Heart left ventricle (tissue), 16 donors: ENCODE measurements at places on chromosomes 13 and 19.

DNA sequence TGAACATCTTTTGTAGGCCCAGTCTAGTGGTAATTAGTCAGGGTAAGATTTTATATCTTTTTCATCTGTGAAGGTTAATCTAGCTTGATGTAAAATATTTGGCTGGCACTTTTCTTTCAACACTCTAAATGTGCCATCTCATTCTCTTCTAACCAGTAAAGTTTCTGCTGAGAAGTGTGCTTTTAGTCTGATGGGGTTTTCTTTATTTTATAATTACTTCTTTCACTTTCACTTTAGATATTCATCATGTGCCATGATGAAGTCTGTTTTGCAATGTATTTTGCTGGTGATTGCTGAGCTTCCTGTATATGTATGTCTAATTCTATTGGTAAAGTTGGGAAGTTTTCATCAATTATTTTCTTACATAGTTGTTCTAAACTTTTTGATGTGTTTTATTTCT, 31.9 kb downstream of the ZNF726 start:
- no peak for DNase-seq

DNA sequence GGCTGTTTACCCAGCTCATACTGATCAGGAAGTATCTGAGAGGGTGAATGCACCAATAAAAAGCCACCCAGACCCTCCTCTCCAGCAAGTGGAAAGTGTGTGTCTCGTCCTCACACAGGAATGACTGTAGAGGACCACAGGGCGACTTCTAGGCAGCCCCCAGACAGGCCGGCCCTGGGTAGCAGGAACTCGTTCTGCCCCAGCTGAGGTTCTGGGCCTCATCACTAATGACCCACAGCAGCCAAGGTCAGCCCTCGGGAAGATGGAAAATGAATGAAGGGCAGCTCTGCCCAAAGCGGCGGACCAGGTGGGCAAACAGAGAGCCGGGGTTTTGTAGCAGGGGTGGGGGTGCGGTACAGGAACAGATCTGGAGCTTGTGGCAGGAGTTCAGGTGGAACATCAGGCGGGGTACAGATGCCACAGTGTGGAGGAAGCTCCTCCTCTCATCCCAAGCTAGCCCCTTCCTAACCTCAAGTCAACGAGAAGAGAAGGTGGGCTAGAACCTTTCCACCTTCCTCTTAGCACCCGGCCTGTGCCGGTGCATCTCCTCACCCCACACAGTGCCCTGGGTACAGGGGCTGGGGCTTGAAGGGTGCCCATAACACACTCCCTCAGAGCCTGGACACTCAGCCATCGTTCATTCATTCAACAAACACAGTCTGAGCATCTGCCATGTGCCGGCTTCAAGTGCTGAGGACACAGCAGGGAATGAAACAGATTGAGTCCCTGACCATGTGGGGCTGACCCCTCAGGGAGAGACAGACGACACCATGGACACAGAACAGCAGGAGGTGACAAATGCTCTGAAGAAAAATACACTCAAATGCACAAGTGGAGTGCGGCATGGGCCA, 36.2 kb downstream of the RFX2 start:
- DNase-seq = no peak

DNA sequence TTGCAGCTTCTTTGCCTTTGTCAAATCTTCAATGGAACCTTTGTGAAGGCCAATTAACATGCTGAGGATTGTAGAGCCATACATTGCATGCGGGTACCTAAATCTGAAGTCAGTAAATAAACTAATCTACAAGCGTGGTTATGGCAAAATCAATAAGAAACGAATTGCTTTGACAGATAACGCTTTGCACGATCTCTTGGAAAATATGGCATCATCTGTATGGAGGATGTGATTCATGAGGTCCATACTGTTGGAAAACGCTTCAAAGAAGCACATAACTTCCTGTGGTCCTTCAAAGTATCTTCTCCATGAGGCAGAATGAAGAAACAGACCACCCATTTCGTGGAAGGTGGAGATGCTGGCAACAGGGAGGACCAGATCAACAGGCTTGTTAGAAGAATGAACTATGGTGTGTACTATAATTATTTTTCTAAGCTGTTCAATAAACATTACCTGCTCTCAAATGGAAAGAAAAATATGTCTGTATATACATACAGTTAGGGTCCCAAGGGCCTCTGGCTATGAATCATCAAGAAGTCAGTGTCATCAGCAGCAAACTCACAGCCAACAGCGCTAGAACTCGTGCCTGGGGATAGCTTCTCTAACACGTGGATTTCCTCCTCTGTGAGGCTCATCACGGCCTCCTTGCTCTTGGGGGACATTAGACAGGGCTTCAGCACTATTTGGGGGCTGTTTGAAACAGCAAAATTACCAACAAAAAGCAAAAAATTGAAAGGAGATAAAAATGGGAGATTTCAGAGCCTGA, 2.9 kb upstream of the CD70 start:
- DNase-seq = no peak

GRCh38 chr13:21883713-21884112, 212.8 kb downstream of the FGF9 start:
- DNase-seq = no peak

DNA sequence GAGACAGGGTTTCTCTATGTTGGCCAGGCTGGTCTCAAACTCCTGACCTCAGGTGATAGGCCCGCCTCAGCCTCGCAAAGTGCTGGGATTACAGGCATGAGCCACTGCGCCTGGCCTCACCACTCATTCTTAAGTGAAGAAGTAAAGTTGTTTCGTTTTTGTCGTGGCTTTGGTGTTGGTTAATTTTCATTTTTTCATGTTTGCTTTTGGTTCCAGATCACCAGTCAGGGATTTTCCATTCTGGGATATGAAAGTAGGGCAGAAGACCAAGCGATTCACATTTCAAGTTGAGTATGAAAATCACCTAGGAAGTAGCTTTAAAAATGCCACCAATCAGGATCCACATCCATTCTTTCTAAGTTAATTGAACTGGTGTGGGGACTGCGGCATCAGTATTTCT, 289.9 kb downstream of the DIAPH3 start:
- DNase-seq = no peak

- peak; percentile 84 for DNase-seq
Measured at GRCh38 chr19:2461751-2462634, 5.2 kb upstream of the LMNB2 start.

DNA sequence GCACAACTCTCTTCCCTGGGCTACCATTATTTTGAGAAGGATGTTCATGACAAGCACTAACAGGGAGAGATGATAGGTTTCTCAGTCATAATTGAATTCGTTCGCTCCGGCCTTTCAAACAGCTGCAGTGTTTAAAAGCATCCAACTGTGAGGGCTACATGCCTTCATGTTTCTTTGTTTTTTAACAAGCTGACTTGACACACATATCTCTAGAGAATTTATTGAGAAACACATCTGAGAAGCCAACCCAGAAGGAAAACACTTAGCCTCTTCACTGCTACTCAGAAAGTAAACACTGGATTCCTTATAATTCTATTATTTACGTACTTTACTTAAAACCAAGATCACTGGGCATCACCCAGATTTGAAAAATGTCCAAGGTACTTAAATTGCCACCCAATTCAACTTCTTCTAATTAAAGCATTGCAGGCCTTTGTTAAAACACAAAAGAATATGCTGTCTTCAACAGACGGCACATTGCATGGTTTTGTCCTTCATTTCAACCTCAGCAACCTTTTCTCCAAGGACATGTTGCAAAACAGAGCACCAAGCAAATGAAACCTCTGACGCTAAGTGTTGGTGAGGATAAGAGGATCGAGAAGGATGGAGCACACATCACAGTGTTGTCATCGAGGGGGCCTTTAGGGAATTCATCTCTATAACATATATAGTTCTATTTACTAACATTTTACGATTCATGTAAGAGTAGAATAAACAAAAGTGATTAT, 75.8 kb downstream of the TBC1D4 start:
- no peak for DNase-seq

DNA sequence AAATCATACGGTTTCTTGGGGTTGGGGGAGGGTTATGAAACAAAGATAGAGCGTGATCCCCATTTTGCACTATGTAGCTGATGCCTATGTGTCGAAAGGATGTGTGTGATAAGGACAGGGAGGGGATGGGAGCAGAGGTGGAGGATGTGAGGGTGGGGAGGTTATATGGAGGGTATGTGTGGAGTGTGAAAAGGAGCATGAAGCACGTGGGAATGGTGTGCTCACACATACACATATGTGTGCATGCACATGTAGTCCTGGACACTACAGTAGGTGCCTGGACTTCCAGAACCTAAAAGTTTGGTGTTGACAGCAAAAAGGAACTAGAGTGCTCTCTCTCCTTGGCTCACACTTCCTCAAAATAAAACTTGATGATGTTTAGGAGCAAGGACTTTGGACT, 25.4 kb downstream of the STOML3 start:
- no peak for DNase-seq

GRCh38 chr19:48461982-48462655, 6.7 kb downstream of the KCNJ14 start:
- DNase-seq = no peak

DNA sequence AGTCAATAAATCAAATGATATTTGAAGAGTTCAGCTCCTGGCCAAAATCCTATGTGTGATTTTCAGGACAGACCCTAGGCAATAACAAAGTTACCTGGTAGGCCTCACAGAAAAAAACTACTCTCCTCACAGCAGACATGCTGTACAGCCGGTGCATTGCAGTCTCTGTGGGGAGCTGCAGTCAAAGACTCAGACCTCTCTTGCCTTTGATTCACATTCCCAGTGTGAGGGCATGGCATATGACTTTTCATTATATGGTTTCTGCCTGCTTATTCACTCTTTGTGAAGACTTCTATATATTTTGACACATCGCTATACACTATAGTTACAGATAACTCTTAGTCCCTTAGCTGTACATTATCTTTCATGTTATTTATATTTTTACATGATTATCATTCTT, 2684.3 kb upstream of the PCDH20 start:
- DNase-seq = no peak

- DNase-seq = no peak
Measured at GRCh38 chr13:61908906-61909615, 493.4 kb upstream of the PCDH20 start.

GRCh38 chr13:32880636-32881035, 135.6 kb upstream of the KL start:
- no peak for DNase-seq

GRCh38 chr13:41075034-41075433, 13.7 kb downstream of the WBP4 start:
- DNase-seq = no peak

DNA sequence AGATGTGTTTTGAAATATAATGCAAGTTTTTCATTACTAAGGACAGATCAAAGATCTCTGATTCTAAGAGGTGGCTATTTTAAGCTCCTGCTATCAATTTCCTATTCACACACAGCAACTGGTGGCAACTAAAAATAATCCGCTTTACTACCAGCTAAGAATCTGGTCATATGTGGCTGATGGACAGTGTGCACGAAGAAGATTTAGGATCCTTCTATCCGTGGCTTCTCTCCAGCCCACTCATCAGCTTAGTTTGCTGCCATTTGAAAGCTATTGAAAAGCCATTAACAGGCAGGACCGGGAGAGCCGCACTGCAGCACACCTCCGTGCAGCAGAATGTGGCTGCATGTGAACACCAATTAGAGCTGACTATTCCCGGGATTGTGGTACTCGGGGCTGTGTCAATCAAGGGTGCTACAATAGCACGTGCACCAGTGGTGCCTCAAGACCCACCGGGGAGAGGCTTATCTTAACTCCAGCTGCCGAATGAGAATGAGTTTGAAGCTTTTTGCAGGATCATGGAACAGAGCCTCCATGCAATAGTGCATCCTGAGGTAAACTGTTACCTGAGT, at the start of gene MYO16:
TSS of gene MYO16 (plus strand) at position 431 of the 572 bp plus-strand sequence. CDS start 234 bp downstream, outside the sequence.
- DNase-seq = no peak

- DNase-seq = no peak
Measured at GRCh38 chr13:43879755-43880181, at the start of gene LACC1. TSS of gene LACC1 (plus strand) at chr13:43879904. CDS start at chr13:43880986, 1,082 bp downstream.

GRCh38 chr19:19533841-19534240, 4.2 kb upstream of the CILP2 start:
- DNase-seq = no peak

DNA sequence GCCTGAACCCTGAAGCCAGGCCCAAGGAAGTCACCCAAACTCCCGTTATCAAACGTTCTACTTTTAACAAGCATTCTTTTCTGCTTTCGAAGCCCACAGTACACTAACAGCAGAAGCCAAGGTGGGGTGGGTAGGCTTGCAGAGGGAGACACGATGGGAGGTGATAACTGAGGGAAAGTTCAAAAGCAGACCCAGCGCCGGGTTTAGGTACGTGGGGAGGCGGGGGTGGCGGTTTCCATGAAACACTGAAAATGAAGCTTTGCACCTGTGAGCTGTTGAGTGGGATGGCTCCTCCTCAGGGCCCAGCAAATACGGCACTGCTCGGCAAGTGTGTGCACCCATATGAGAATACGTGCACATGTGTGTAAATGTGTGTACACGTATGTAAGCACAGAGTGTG, 49.8 kb downstream of the KLF2 start:
- no peak for DNase-seq

DNA sequence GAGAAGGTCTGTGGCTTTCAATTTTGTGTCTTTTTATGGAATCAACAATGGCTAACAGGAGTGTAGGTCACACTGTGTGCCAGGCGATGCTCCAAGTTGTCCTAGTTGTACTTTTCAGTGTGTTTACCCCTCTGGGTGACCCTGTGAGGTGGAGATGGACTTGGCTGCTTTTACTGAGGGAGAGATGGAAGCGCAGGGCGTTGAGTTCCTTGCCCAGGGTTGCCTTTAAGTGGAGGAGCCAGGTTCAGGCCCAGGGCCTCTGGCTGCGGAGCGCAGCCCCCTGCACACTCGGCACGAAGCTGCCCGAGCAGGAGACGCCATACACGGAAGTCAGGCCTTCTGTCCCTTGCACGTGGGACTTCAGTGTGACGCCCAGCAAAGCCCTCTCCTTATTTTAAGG, 112.8 kb downstream of the RAB20 start:
- DNase-seq = no peak

DNA sequence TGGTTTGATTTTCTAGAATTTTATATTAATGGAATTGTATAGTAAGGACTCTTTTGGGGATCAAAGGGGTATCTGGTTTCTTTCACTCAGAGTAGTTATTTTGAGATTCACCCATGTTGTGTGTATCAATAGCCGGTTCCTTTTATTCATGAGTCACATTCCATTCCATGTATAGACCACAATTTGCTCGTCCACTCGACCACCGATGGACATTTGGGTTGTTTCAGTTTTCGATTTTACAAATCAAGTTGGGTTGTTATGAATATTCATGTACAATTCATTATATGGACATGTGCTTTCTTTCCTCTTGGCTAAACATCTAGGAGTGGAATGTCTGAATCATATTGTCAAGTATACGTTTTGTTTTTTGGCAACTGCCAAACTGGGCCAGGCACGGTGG, 9.6 kb upstream of the EMP3 start:
- no peak for DNase-seq

DNA sequence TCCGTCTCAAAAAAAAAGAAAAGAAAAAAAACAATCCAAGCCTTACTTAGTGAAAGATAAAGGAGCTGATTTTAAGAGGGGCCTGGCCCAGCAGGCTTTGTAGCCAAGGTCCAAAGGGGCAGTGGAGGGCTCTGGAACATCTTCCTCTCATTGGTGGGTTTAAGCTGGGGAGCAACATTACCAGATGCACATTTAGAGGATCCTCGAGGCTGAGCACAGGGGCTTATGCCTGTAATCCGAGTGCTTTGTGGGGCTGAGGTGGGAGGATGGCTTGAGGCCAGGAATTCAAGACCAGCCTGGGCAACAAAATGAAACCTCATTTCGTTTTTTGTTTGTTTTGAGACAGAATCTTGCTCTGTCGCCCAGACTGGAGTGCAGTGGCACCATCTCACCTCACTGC, 8.0 kb upstream of the TMEM160 start:
- no peak for DNase-seq

- peak; percentile 89 for DNase-seq
Measured at GRCh38 chr19:4057931-4058692, 8.6 kb downstream of the ZBTB7A start.
